GM10248 (cell line): ENCODE measurements at places on chromosomes 12 and 14.

DNA sequence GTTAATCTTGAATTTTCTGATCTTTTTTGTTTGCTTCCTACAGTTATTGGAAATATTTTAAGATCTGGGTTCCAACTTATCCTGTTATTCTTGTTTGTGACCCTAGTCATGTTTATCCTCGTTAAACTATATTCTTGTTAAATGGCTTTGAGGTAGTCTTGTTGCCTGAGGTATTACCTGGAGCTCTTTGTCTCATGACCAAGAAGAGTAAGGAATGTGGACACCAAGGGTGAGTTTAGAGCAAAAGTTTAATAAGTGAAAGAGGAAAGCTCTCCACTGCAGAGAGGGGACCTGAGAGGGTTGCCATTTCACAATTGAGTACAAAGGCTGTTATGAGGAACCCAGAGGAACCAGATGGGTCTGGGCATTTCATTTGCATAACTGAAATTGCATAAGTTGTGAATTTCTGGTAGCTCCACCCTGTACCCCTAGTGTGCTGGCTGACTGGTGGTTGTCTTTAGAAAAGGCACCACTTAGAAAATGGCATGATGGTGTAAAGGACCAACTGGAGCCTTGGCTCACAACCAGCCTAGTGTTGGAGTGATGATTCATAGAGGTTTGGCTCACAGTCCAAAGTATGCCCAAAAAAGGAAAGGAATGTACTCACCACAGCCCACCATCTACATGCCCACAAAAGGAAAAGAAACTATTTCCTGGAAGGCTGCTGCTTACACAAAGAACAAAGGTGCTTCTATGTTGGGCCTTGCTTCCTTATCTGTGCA, 36.7 kb upstream of the RESF1 start:
- DNase-seq, result no peak

DNA sequence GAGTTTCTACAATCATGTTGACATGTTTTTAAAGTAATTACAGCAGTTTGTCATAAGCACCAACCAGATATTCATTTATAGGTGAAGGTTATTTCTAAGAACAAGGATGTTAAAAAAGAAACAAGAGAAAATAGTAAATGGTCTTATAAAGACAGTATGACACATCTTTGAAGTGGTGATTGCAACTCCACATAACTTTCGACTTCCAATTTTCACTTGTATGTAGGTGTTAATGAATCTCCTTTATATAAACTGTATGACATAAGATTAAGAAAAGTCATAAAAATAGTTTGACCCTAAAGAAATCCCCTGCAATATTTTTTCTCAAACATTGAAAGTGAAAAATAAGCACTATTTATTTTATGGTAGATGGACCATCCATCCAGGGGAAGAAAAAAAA, 144.8 kb upstream of the PTPRQ start:
- DNase-seq, result no peak

- no peak for DNase-seq
Measured at GRCh38 chr14:99645545-99646505, 896 bp downstream of the HHIPL1 start.

- peak; percentile 32 for DNase-seq
Measured at GRCh38 chr14:105582639-105583038, 56.3 kb downstream of the TMEM121 start.

DNA sequence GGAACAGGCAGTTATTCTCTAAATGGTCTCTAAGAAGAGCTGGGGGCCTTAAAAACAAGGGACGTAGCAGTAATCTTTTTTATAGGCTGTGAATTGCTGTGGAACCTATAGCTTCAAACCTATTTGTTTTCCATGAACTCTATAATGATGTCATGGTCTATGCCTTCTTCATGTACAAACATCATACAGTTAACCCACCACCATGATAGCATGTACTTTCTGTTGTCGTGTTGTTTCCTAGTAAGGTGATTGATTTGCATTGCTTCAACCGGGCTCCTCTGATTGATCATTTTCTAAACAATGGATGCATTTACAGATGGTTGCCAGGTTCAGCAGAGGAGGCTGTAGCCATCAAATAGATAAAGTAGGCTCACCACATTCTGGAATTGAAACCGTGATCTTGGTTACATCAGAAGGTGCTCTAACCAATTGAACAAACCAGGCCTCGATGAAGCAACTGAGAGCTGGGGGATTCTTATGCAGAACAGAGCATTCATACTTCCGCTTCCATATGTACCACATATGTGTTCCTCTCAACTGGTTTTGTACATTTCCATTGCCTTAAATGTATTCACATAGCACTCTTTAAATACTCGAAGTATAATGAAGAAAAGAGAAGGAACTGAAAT, 25.6 kb upstream of the PCNX1 start:
- peak; percentile 62 for DNase-seq

DNA sequence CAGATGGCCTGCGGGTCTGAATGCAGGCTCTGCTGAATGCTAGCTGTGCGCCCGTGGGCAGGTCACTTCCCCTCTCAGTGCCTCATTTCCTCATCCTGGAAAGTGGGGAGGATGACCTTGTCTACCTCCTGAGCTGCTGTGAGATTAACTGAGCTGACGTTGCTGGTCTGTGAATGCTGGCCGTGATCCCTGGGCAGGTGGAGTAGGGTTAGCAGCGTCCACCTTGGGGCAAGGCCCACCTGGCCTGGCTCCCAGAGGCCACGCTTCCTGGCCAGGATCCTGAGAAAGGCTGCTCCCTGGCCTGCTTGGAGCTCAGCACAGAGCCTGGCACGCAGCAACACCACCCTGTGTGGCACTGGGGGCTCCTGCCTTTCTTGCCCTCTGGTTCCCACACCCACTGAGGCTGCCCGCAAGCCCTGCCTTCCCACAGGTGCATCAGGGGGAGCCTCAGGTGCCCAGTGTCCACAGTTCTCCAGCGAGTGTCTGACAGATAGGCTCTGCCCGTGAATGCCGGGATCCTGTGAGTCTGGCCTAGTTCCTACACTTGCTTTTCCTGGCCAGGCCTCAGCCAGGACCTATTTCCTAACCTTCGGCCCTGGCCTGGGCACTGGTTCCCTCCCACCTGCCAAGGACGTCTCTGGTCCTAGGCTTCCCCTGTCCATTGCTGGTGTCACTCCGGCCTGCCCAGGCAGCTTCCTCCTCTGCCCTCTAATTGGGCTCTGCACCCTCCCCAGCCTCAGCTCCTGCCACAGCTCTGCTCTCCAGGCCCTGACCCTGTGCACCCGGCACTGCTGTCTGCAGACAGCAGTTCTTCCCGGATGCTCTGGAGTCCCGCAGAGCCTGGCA, 37.2 kb upstream of the TDRD9 start:
- no peak for DNase-seq

GRCh38 chr12:79156846-79157463, 292.4 kb downstream of the SYT1 start:
- DNase-seq, result no peak

DNA sequence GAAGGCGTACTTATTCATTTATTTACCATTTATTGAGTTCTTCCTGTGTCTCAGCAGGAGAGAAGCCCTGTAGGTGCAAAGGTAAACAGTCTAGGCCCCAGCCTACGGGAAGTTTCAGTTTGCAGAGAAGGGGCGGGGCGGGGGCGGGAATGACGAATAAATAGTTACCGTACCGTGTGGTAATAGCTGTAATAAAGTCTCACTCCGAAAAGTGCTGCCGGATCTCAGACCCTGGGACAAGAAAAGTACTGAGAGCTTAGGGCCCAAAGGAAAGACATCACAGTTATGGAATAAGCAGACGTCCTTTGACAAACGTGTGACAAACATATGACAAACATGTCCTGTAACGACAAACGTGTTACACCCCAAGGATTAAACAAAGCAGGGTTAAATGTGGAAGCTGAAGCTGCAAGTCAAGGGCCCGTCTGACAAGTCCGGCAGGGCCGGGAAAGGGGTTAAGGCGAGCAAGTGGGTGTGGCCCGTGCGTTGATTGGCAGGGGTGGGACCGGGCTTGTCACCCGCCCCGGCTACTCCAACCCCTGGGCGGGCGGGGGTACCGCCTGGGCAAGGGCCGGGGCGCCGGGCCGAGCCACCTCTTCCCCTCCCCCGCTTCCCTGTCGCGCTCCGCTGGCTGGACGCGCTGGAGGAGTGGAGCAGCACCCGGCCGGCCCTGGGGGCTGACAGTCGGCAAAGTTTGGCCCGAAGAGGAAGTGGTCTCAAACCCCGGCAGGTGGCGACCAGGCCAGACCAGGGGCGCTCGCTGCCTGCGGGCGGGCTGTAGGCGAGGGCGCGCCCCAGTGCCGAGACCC, at the start of gene LRP10:
TSS of gene LRP10 (plus strand) at position 517 of the 809 bp plus-strand sequence. CDS start 564 bp downstream, outside the sequence.
- peak; percentile 88 for DNase-seq

DNA sequence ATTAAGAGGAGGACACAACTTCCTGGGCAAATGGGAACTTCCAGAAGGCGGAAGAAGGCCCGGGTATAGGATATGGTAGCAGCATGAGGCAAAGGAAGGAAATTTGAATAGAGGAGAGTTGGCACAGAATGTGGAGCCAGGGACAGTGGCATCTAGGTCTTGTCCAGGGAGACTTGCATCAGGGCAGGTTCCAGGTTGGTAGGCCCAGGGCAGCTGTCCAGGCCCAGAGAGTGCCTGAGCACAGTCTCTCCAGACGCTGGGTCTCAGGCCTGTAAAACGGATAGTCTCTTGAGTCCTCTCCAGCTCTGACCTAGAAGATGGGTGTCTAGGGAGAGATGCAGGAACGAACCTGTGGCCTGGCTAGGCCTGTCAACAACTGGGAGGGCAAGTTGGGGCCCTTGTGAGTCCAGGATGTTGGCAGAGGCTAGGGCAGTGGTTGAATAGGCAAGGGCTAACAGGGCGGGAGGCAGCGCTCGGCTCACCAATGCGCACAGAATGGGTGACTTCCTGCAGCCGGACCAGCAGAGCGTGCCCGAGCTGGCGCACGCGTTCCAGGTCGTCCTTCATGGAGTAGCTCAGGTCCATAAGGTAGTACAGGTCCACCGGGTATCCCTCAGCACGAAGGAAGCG, 9.9 kb downstream of the ITGB7 start:
- no peak for DNase-seq

DNA sequence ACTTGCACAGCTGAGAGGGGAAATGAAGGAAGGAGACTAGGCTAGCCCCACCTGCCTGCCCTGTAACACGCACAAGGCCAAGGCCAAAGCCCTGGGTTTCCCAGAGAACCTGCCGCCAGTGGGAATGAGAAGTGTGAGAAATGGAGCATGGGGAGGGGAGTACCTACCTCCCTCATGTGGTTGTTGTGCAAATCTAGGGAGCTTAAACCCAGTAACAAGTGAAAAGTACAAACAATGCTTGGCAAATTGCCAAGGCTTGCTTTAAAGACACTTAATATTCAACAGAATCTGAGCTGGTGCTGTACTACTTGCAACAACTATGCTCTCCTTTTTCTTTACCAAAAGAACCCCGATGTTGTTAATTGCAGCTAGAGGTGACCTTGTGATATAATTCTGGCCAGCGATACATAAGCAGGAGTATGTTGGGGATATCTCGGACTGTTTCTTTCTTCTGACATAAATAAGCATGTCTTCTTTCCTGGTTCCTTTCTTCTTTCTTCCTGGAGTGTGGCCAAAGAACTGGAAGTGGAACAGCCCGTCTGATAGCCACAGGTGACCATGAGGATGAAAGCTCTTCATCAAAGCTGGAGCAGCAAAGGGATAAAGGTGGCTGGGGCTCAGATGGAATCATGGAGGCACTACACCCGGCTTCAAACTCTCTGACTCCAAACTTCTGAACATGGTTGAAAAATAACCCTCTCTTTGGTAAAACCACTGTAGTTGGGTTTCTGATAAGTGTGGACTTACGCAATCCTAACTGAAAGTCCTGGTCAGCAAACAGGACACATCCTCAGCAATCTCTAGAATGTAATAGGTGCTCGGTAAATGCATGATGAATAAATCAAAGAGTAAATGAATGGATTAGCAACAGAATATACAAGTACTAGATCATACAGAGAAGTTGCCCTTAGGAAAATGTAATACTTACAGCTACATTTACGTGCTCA, 207.9 kb downstream of the NUAK1 start:
- no peak for DNase-seq

- no peak for DNase-seq
Measured at GRCh38 chr14:82447586-82447985, 913.9 kb upstream of the SEL1L start.

GRCh38 chr14:68978172-68978911, 760 bp downstream of the ACTN1 start:
- no peak for DNase-seq

DNA sequence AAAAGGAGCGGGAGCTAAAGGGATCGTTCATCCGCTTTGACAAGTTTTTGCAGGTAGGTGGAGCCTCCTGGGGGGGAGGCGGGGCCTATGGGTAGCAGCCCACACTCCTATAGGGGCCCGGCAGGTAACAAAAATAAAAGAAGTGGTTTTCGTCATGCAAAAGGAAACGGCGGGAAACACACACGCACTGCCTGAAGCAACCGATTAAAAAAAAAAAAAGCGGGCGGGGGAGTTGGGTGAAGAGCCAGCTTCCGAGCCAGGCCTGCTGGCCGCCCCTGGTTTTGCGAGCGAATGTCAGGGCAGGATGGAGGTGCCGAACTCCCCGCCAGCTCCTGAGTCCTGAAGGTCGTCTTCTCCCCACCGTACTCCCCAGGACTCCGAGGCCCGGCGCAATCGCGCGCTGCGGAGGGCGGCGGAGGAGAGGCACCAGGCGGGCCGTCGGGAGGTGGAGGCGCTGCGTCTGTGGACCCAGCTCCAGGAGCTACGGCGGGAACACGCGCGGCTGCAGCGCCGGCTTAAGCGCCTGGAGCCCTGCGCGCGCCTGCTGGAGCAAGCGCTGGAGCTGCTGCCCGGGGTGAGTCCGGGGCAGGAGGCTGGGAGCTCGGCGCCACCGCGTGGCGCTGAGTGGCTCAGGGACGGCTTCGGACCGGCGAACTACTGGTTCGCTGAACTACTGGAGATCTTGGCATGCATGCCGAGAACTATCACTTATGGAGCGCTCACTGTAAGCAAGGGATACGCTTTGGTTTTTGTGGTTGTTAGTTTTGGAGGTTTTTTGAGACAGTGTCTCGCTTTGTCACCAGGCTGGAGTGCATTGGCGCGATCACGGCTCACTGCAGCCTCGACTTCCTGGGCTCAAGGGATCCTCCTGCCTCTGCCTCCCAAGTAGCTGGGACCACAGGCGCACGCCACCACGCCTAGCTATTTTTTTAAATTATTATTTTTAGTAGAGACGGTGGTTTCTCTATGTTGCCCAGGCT, 3.6 kb downstream of the CFAP73 start:
- peak; percentile 84 for DNase-seq

GRCh38 chr14:58697930-58698642, 60.3 kb downstream of the DACT1 start:
- no peak for DNase-seq

DNA sequence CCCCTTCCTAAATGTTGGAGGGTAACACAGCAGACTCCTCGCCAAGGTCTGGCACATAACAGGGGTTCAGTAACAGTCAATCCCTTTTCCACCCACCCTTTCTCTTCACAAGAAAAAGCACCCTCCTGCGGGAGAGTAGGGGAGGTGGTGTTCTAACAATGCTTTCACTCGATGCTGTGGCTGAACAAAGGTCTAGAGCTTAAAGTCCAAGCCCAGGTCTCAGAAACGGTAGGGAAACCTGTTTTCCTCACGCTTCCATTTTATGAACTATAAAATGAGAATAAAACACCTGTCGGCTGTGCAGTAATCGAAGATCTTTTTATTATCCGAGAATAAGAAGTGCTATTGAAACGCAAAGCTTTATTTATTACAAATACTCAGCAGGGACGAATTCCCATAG, 20.9 kb upstream of the CACNA2D4 start:
- no peak for DNase-seq
